CD8-positive, alpha-beta memory T cell (primary cell): ENCODE measurements at places on chromosomes 3 and 15.

GRCh38 chr15:85646538-85647091 is 148.1 kb downstream of the KLHL25 start:
- DNase-seq = peak; percentile 73
- H3K27ac ChIP-seq = peak overlapping the region; percentile 50
- no peak overlapping the region for H3K4me3 ChIP-seq
- no peaks in the 10 kb centered on the region for H3K27me3 ChIP-seq
- H3K36me3 ChIP-seq = peaks cover 3% of the 10 kb centered on the region
- H3K4me1 ChIP-seq = peaks cover 27% of the 10 kb centered on the region

DNA sequence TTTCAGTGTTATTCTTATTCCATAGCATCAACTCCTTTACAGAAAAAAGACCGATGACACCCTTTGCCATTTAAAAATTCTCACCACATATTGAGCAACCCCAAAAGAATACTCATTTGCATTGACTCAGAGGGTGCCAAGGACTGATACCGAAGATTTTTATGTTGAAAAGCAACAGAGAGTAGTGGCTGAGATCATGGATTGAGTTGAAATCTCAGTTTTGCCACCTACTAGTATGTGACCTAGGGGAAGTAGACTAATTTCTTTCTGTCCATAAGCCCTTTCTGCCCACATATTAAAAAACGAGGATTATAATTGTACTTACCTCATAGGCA is 313.9 kb upstream of the SATB1 start:
- H3K27ac ChIP-seq = no peak overlapping the region
- H3K4me1 ChIP-seq = peaks cover 50% of the 10 kb centered on the region
- H3K27me3 ChIP-seq = no peaks in the 10 kb centered on the region
- DNase-seq = no peak
- H3K4me3 ChIP-seq = no peak overlapping the region

- H3K27ac ChIP-seq = no peak overlapping the region
- no peak overlapping the region for H3K4me3 ChIP-seq
- H3K36me3 ChIP-seq = no peaks in the 10 kb centered on the region
- H3K4me1 ChIP-seq = no peaks in the 10 kb centered on the region
- DNase-seq = no peak
Observed at GRCh38 chr15:73745073-73745472, 8.1 kb downstream of the INSYN1 start.

- H3K4me3 ChIP-seq = no peak overlapping the region
- no peaks in the 10 kb centered on the region for H3K4me1 ChIP-seq
- no peaks in the 10 kb centered on the region for H3K27me3 ChIP-seq
- no peak overlapping the region for H3K27ac ChIP-seq
Observed at GRCh38 chr3:178393824-178394223, 142.4 kb upstream of the KCNMB2 start.

DNA sequence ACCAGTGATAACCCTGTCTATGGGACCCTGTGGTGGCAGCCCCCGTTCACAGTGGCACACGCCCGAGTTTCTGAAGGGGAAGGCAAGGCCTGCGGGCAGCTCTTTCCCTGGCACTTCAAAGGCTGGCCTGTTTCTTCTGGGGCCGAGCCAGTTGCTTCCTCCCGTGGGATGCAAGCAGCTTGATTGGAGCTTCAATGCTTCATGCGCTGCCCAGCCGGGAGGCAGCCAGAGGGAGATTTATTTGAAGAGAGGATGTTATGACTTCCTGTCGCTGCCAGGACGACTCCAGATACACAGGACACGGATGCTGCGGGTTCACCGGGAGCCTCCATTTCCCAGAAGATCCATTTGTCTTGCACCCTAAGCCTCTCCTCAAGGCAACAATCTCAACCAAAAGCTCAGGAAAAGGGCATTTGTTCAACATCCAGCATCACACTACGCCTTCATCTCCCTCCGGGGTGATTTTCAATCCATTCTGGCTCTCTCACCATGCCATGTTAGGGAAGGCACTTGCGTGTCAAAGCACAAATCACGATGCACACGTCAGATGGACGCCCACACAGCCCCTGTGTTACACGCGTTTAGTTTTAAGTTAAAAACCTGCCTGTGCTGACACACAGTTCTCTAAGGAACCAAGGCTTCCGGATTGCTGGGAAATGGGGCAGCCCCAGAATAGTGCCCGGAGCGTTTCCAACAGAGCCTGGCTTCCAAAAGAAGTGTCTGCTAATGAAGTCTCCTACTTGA is 330.2 kb downstream of the OCA2 start:
- no peaks in the 10 kb centered on the region for H3K4me1 ChIP-seq
- no peak for DNase-seq
- no peaks in the 10 kb centered on the region for H3K36me3 ChIP-seq
- H3K27ac ChIP-seq = no peak overlapping the region
- no peaks in the 10 kb centered on the region for H3K27me3 ChIP-seq

DNA sequence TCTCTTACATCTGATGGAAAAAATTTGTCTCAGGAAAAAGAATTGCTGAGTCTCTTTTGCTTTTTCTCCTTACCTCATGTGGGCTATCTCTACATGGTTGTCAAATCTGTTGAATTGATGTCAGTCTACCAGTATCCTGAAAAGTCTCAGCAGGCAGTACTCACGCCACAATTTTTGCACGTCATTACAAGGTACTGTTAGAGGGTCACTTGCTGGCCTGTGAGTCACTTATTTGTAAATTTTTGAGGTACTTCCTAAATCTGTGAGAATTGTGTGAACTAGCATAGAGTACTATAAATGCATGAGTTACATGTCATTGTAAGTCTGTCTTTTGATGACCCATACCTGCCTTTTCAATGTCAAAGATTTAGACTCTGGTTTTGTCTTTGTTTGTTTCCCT is 15.9 kb downstream of the HPS3 start:
- H3K36me3 ChIP-seq = peaks cover 8% of the 10 kb centered on the region
- no peaks in the 10 kb centered on the region for H3K27me3 ChIP-seq
- peaks cover 17% of the 10 kb centered on the region for H3K4me1 ChIP-seq
- H3K4me3 ChIP-seq = no peak overlapping the region
- no peak for DNase-seq

DNA sequence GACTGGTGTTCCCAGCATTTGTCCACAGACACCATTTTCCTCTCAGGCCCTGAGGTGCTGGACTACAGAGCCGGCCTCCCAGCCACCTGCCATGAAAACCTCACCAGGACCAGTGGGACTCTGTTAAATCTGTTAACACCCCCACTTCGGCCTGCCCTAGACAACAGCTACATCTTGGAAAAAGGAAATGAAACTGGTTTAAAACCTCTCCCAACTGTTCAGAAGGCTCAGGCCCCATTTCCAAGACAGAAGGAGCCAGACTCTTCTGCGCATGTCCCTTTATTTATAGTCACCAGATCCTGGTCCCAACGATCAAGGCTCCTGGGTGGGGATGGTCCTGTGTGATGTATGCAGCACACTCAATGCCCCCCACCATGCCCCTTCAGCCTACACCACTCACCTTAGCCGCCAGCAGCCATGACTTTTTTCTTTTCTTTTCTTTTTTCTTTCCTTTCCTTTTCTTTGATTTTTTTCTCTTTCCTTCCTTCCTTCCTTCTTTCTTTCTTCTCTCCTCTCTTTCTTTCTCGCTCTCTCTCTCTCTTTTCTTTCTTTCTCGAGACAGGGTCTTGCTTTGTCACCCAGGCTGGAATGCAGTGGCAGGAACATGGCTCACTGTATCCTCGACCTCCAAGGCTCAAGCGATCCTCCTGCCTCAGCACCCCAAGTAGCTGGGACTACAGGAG is 25.5 kb upstream of the FLNB start:
- no peak overlapping the region for H3K27ac ChIP-seq
- no peak for DNase-seq
- H3K4me1 ChIP-seq = peaks cover 12% of the 10 kb centered on the region
- H3K27me3 ChIP-seq = no peaks in the 10 kb centered on the region

DNA sequence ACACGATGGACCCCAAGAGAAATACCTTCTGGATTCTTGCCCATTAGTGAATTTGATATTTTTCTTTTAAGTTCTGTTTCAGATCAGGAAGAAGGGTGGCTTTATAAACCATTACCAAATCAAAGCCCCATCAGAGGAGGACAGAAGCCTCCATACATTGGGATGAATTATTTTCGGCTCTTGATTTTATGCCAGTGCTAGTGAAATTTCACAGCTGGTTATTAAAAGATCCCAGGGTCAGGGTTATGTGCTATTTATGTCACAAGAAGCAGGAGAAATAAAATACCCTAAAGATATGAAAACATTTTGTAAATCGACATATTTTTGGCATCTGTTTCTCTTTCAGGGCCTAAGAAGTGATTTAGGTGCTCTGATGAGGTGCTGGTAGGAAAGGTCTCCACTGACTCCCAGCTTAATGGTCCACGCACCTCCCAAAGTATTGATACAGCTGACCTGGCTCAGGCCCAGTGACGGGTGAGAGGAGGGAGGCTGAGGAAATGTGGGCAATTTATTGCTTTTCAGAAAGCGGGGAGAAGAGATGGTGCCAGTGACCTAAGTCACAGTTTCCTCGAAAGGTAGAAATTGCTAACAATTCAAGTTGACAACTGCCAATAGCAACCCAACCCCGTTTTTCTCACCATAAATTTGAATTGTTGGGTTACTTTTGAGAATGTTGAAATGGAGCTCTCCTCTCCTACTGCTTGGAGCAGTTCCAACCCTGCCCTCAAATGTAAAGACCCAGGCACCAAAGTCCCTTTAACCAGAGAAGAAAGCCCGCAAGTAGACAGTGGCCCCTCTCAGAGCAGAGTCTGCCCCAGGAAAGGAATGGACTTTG is 315.6 kb upstream of the NR2E3 start:
- no peaks in the 10 kb centered on the region for H3K27me3 ChIP-seq
- H3K4me1 ChIP-seq = no peaks in the 10 kb centered on the region
- no peak overlapping the region for H3K27ac ChIP-seq
- no peaks in the 10 kb centered on the region for H3K36me3 ChIP-seq

- no peaks in the 10 kb centered on the region for H3K36me3 ChIP-seq
- H3K27ac ChIP-seq = no peak overlapping the region
- no peaks in the 10 kb centered on the region for H3K27me3 ChIP-seq
- no peak overlapping the region for H3K4me3 ChIP-seq
Observed at GRCh38 chr3:52136513-52136912, 17.7 kb downstream of the POC1A start.

DNA sequence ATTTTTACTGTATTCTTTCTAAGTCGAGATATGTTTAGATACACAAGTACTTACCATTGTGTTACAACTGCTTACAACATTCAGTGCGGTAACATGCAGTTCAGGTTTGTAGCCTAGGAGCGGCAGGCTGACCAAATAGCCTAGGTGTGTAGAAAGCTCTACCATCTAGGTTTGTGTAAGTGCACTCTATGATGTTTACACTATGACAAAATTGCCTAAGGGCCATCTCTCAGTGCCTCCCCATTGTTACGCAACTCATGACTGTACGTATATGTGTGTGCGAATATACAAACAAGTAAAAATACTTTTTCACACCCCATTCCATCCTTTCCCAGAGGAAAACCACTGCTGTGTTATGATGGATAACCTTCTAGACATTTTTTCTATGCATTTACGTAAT is 44.3 kb downstream of the PXYLP1 start:
- no peak for DNase-seq
- no peaks in the 10 kb centered on the region for H3K27me3 ChIP-seq
- no peak overlapping the region for H3K4me3 ChIP-seq

DNA sequence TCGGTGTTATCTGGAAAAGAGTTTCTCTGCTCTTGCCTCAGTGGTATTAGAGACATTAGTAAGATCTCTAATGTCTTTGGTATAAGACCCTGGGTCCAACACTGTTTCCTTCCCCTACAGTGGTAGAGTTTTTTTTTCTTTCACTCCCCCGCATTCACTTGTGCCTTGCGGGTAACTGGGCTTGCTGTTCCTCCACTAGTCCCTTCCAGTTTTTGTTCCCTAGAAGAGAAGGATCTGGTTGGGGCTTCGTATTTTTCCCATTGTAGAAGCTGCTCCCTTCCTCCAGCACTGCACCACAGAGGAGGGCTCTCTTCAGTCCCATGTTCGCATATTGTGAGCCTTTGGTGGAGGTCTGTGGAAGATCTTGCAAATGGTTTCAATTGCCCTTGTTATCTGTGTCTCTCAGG is 13.7 kb downstream of the CTDSPL2 start:
- DNase-seq = no peak
- H3K27me3 ChIP-seq = no peaks in the 10 kb centered on the region
- H3K36me3 ChIP-seq = no peaks in the 10 kb centered on the region

- DNase-seq = no peak
- H3K36me3 ChIP-seq = no peaks in the 10 kb centered on the region
- H3K27me3 ChIP-seq = no peaks in the 10 kb centered on the region
- H3K4me3 ChIP-seq = no peak overlapping the region
- no peaks in the 10 kb centered on the region for H3K4me1 ChIP-seq
Observed at GRCh38 chr3:38567498-38567897, 71.4 kb downstream of the EXOG start.

GRCh38 chr3:149042789-149043386 is 43.4 kb downstream of the HLTF start:
- H3K27me3 ChIP-seq = no peaks in the 10 kb centered on the region
- no peak overlapping the region for H3K4me3 ChIP-seq
- DNase-seq = no peak
- H3K27ac ChIP-seq = no peak overlapping the region
